NCI-H1417 treated with DMSO at 0.1 percent for 48 hours (cell line): ENCODE measurements at places on chromosomes 13 and 19.

GRCh38 chr13:67238861-67239260 lies 8.7 kb upstream of the PCDH9 start:
- no peak for DNase-seq

GRCh38 chr19:39831679-39832078 lies 2.3 kb downstream of the DYRK1B start:
- no peak for DNase-seq

GRCh38 chr13:30991922-30992321 lies 59.5 kb downstream of the TEX26 start:
- DNase-seq = no peak

DNA sequence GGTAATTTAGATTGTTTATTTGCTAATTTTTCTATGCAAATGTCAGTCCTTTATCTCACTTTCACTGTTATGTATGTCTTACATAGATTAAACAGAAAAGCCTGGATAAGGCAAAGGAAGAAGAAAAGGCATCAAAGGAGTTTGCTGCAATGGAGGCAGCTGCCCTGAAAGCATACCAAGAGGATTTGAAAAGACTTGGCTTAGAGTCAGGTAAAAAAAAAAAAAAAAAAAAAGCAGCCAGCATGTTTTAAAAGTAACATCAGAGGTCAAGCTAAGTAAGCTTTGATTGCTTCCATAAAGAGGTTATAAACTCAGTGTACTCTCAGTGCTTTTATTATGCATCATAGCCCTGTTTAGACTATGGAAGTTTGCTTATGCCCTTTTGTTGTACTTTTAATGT lies 3.8 kb downstream of the WBP4 start:
- DNase-seq = no peak

DNA sequence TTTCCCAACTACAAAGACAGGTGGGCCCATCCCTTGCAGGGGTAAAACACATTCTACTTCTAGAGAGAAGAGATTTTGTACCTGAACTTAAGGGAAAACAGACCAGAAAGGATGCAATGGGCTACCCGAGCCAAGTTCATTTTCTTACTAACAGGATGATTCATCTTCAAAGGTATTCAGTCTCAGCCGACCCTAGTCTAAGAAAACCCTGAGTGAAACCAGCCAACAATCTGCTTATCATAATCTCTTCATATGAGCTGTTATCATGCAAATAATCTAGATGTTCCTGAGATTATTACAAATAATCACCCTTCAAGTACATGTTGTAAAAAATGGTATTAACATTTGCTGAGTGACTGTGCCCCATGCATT lies 15.6 kb downstream of the PABPC3 start:
- no peak for DNase-seq

- no peak for DNase-seq
Observed at GRCh38 chr19:11234486-11235075, 4.8 kb upstream of the ANGPTL8 start.

- no peak for DNase-seq
Observed at GRCh38 chr13:78185700-78186099, 267.1 kb upstream of the EDNRB start.

- no peak for DNase-seq
Observed at GRCh38 chr13:31213651-31214289, 14.0 kb downstream of the B3GLCT start.

GRCh38 chr19:23312515-23312914 lies 62.3 kb upstream of the ZNF724 start:
- no peak for DNase-seq
